Muscle of leg (tissue), 16 donors: ENCODE measurements at places on chromosomes 5 and 9. TPM values are rescaled to one million over a fixed set of nuclear protein-coding genes. Genes with fewer than 3 reads are reported as not detected.

DNA sequence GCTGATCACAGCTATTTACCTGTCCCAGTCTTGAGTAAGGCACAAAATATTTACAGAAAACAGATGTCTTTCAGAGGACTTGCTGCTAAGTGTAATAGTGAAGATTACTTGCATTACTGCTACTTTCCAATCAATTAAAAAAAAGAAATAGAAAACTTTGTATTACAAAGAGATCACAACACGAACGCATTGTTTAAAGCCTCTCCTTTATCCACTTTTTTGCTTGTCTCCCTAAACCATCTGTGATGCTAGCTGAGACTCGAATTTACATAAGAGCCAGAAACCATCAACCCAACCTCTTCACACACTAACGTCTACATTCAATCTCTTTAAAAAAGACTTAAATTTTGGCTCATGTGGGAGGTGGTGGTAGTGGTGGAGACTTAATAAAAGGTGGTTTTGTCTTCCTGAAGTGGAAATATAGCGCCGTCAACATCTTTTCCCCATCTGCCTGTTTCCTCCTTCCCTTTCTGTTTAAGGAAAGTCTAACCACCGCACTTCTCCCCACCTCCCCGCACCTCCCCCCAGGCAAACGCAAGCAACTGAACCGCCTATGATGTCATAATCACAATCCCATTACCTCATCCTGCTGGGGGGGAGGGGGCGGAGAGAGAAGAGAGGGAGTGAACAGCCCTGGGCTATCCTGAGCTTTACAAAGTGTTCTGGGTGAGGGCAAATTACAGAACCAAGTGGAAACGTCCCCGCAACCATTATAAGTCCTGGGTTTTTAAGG lies 948 bp upstream of the FAM53C start:
- H3K27ac ChIP-seq = peak overlapping the region; percentile 97
- H3K4me3 ChIP-seq = peak overlapping the region; percentile 50
- H3K4me1 ChIP-seq = peaks cover 24% of the 10 kb centered on the region
- H3K36me3 ChIP-seq = peaks cover 14% of the 10 kb centered on the region

GRCh38 chr9:14827805-14828204 lies 82.4 kb downstream of the FREM1 start:
- DNase-seq = no peak
- H3K4me1 ChIP-seq = no peaks in the 10 kb centered on the region
- peaks cover 6% of the 10 kb centered on the region for H3K36me3 ChIP-seq

- H3K4me3 ChIP-seq = no peak overlapping the region
- no peak overlapping the region for H3K27ac ChIP-seq
Measured at GRCh38 chr5:61991866-61992265, 314.1 kb upstream of the KIF2A start.

DNA sequence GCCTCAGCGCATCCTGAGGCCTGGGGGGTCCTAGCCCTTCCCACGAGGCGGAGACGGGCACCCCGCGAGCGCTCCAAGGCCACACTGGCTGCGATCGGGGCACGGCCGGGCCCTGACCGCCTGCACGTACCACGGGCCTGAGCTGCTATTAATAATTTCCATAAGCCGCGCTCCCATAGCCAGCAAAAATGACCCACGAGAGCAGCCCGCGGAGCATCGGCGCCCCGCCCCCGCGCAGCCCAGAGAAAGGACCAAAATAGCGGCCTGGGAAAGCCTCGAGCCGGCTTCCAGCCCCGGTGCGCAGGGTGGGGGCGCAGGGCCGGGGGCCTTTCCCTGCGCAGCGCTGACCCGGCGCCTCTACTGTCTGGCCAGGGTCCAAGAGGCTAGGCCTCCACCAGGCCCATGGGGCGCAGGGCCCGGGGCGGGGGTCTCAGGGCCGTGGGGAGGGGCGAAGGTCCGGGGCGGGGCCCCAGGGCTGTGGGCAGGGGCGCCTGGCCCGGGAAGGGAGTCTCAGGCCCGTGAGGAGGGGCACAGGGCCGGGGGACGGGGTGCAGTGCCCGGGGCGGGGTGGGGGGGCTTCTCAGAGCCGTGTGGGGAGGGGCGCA lies 54.4 kb downstream of the EXD3 start:
- peak overlapping the region; percentile 13 for H3K27ac ChIP-seq
- no peaks in the 10 kb centered on the region for H3K27me3 ChIP-seq
- H3K36me3 ChIP-seq = no peaks in the 10 kb centered on the region
- H3K4me3 ChIP-seq = no peak overlapping the region

DNA sequence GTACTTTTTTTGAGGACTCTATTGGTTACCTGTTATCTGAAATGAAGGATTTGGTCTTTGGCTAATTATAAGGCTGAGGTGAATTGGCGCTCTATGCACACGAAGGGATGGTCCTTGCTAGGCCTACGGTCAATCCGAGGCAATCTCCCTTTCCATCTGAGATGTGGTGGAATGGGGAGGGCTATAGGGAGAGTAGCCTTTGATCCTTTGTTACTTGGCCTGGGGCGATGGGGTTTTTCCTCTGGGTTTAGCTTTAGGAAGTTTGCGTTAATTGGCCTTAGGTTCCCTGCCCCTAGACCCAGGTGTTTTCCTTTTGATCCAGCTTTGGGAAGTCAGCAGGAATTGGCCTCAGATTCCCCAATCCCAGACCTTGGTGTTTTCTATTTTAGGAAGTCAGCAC lies 102.1 kb upstream of the C9orf72 start:
- no peaks in the 10 kb centered on the region for H3K27me3 ChIP-seq
- H3K4me3 ChIP-seq = no peak overlapping the region
- no peaks in the 10 kb centered on the region for H3K36me3 ChIP-seq
- peaks cover 4% of the 10 kb centered on the region for H3K4me1 ChIP-seq
- DNase-seq = no peak

- peak; percentile 55 for DNase-seq
- peak overlapping the region; percentile 66 for H3K27ac ChIP-seq
- H3K36me3 ChIP-seq = peaks cover 18% of the 10 kb centered on the region
- no peaks in the 10 kb centered on the region for H3K27me3 ChIP-seq
- peaks cover 31% of the 10 kb centered on the region for H3K4me1 ChIP-seq
- no peak overlapping the region for H3K4me3 ChIP-seq
Measured at GRCh38 chr5:149298842-149299404, 27.3 kb downstream of the AFAP1L1 start.

GRCh38 chr5:43648499-43649124 lies 45.6 kb downstream of the NNT start:
- no peaks in the 10 kb centered on the region for H3K27me3 ChIP-seq
- no peaks in the 10 kb centered on the region for H3K4me1 ChIP-seq
- H3K27ac ChIP-seq = no peak overlapping the region
- peaks cover 35% of the 10 kb centered on the region for H3K36me3 ChIP-seq
- H3K4me3 ChIP-seq = no peak overlapping the region

DNA sequence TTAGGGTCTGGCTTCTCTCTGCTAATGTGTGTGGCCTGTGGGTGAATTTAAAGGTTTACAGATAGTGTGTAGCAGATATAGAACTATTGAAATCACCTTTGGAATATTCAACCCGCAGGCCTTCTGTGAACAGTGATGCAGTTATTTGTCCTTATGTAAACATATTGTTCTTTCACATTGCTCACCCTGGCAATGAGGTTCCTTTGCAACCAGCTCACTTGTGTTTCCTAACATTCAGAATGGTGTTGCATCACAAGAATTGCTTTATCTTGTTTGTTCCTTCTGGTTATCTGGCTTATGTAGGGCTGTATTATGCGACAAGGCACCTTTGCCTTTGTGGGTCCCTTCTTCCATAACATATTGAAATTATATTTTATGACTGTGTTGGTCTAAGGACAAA lies 370.3 kb downstream of the NNT start:
- no peak overlapping the region for H3K27ac ChIP-seq
- H3K36me3 ChIP-seq = no peaks in the 10 kb centered on the region
- DNase-seq = no peak
- no peaks in the 10 kb centered on the region for H3K27me3 ChIP-seq

DNA sequence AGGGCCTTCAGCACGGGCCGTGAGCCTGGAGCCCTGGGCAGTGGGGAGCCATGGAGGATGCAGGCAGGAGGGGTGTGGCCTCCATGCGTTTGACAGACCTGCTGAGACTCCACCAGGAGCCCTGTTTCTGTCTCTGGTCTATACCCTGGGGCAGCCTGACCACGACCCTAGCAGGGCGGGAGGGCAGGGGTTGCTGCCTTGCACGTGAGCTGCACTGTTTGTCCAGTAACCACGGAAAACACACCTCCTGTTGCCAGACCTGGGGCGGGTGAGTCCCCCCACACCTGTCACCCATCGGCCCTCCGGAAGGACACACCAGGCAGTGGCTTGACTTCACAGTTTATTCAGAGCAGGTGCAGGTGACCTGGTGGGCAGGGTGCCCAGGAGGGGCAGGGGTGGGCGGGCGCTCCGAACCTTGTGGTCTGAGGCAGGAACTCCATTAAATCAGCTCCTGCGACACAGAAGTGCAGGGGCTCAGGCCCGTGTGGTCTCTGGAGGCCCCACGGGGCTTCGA lies 3.9 kb downstream of the LCN8 start:
- peaks cover 32% of the 10 kb centered on the region for H3K4me1 ChIP-seq
- no peaks in the 10 kb centered on the region for H3K36me3 ChIP-seq
- no peak overlapping the region for H3K4me3 ChIP-seq
- no peaks in the 10 kb centered on the region for H3K27me3 ChIP-seq
- no peak overlapping the region for H3K27ac ChIP-seq

DNA sequence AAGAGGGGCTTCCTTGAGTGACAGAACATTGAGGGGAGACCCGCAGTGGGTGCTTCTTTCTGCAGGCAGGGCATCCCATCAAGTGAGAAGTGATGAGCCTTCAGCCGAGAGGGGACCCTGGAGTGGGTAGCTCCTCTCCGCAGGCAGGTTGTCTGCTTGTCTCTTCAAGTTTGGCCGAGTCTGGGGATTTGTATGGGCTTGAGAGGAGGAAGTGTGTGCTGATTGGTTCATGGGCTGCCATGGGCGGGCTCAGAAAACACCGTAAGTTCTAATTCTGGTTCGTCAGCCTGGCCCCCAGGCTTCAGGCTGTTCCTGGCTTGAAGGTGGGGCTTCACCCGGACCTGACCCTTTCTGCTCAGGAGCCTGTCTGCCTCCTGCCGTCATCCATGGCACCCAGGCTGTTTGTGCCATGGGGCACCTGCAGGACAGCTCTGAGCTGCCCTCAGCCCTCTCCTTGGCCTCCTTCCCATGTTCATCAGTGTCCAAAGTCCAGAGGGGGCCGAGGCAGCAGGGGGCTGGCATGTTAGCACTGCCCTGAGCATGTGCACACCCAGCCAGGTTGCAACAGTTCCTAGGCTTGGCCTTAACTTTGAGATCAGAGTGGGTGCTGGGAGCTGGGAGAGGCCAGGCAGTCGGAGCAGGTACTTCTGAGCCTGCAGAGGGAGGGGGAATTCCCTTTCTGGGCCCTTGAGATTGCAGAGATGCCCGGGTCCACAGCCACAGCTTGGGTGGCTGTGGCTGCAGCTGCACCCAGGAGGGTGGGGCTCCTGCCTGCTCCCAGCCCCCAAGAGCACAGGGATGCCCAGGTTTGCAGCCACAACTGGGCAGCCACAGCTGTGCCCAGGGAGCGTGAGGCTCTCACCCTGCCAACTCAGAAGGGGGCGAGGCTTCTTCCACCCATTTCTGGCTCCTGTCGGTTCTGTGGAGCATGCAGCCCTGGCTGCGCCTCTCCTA lies 13.5 kb upstream of the DHFR start:
- DNase-seq = peak; percentile 11
- no peaks in the 10 kb centered on the region for H3K27me3 ChIP-seq
- peaks cover 25% of the 10 kb centered on the region for H3K36me3 ChIP-seq
- no peak overlapping the region for H3K4me3 ChIP-seq
- H3K4me1 ChIP-seq = no peaks in the 10 kb centered on the region

DNA sequence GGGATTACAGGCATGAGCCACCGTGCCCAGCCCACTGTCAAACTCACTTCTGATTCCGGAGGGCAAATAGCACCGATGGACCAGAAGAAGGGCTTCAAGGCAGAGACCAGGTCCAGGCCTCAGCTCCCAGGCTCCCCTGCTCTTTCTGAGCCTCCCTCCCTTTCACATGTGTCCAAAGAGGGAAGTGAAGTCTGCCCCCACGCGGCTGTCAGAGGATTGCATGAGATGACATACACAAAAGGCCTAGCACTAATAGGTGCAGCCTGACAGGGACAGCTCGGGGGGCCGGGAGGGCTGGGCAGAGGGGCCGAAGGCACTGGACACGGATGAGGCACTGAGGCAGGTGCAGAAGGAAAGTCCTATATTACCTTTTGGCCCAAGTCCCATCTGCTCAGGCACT lies 16.1 kb downstream of the FBP1 start:
- peaks cover 12% of the 10 kb centered on the region for H3K4me1 ChIP-seq
- DNase-seq = peak; percentile 27
- H3K27ac ChIP-seq = no peak overlapping the region
- H3K4me3 ChIP-seq = no peak overlapping the region

GRCh38 chr5:83718936-83719495 lies 1.6 kb downstream of the HAPLN1 start:
- DNase-seq = no peak
- no peak overlapping the region for H3K4me3 ChIP-seq
- no peaks in the 10 kb centered on the region for H3K36me3 ChIP-seq
- no peak overlapping the region for H3K27ac ChIP-seq
- H3K27me3 ChIP-seq = peaks cover 20% of the 10 kb centered on the region

DNA sequence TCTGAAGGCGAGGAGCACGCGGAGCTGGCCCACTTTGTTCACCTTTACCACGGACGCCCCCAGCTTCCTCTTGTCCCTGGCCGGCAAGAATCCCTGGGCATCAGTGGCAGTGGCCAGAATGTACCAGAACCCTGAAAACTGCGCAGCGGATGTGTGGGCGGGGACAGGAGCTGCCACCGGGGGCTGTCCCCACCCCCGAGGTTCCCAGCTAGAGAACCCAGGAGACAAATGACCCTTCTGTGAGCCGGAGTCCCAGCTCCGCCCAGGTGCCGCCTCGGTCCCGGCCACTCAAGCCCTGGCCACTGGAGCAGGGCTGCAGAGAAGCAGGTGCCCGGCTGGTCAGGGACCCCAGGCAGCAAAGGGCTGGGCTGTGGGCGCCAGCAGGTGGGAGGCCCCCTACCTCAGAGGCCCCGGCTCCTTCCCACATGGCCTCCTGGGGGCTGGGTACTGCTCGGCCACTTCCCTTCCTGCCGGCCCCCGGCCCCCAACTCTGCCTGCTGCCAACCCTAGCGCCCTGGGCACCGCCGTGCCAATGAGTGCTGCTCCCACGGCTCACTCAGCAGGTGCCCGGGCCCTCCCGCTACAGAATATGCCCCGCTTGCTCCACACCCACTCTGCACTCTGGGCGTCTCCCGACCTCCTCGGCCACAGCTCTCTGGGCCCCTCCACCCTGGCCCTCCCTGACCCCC lies 713 bp downstream of the LCN10 start:
- peaks cover 28% of the 10 kb centered on the region for H3K4me1 ChIP-seq
- H3K27me3 ChIP-seq = peaks cover 51% of the 10 kb centered on the region
- H3K27ac ChIP-seq = no peak overlapping the region
- no peaks in the 10 kb centered on the region for H3K36me3 ChIP-seq
- DNase-seq = no peak
- peak overlapping the region; percentile 1 for H3K4me3 ChIP-seq

GRCh38 chr9:135780086-135780485 lies 78.1 kb downstream of the KCNT1 start:
- no peak overlapping the region for H3K27ac ChIP-seq
- no peaks in the 10 kb centered on the region for H3K4me1 ChIP-seq
- no peak overlapping the region for H3K4me3 ChIP-seq
- H3K27me3 ChIP-seq = no peaks in the 10 kb centered on the region
- H3K36me3 ChIP-seq = no peaks in the 10 kb centered on the region
- DNase-seq = no peak

- peak; percentile 84 for DNase-seq
- peaks cover 2% of the 10 kb centered on the region for H3K27me3 ChIP-seq
- peaks cover 8% of the 10 kb centered on the region for H3K4me1 ChIP-seq
Measured at GRCh38 chr5:159510282-159510681, 180.0 kb upstream of the IL12B start.

The PLAC8L1 gene
- 0.18 TPM for total RNA-seq

The SYK gene
- 3.7 TPM for total RNA-seq

The PDE6A gene
- not detected for total RNA-seq

The CDO1 gene
- 19.1 TPM for total RNA-seq

The NINJ1 gene
- 24.2 TPM for total RNA-seq

The MYMK gene
- 23.0 TPM for total RNA-seq
